AG09319 (cell line): ENCODE measurements at places on chromosomes 16 and 17.

DNA sequence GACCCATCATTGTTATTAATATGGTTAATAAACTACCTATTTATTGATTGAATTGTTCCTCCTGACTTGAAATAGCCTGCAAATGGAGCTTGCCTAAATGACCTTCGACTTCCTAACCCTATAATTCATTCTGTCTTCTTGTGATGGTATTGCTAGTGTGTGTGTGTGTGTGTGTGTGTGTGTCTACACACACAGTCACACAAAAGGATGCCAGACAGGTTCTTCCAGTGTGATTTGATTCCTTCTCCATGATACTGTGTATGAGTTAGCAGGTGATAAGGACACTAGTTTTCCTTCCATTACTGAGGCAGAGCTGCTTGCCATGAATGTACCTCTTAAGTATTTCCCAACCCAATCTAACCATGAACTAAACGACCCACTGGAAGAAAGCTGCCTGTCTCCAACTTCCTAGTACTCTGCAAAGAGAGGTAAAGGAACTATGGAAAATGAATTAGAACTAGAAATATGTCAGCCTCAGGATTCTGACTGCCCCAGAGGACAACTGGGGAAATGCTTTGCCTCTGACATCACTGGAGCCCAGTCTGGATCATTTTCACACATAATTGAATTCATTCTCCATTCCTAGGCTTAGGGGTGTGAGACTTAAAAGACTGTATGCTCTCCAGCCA lies 3.5 kb upstream of the CDC6 start:
- DNase-seq, result peak; percentile 49

- no peak for DNase-seq
Observed at GRCh38 chr16:11262915-11263314, 6.2 kb downstream of the TNP2 start.

GRCh38 chr17:68391561-68392268 lies 65.6 kb downstream of the WIPI1 start:
- peak; percentile 86 for DNase-seq

DNA sequence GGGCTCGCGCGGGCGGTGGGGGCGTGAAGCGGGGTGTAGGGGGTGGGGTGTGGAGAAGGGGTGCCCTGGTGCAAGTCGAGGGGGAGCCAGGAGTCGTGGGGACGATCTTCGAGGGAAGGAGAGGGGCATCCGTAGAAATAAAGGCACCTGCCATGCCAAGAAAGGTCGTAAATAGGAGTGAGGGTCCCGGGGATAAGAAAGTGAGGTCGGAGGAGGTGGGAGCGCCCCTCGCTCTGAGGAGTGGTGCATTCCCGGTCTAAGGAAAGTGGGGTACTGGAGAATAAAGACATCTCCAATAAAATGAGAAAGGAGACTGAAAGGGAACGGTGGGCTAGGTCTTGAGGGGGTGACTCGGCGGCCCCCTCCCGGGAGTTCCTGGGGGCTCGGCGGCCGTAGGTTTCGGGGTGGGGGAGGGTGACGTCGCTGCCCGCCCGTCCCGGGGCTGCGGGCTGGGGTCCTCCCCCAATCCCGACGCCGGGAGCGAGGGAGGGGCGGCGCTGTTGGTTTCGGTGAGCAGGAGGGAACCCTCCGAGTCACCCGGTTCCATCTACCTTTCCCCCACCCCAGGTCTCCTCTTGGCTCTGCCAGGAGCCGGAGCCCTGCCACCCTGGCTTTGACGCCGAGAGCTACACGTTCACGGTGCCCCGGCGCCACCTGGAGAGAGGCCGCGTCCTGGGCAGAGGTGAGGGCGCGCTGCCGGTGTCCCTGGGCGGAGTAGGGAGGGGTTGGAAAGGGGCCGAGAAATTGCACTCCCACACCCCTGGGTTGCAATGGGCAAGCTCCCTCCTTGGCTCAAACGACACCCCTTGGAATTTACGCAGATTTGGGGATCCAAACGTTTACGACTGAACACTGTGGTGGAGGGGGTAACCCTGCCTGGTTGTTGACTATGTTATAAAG lies 888 bp downstream of the CDH1 start:
- no peak for DNase-seq

DNA sequence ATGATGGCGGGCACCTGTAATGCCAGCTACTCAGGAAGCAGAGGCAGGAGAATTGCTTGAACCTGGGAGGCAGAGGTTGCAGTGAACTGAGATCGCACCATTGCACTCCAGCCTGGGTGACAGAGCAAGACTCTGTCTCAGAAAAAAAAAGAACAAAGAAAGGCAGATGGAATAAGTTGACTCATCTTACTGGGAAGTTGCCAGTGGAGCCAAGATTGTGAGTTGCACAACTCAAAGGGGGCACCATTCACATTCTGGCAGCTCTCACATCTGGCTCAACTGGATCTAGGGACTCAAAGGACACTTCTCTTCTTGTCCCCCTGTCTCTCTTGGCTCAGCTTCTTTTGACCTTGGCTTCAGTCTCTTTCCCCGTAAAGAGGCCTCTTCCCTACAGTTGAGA lies 53.7 kb upstream of the ETV4 start:
- peak; percentile 44 for DNase-seq

DNA sequence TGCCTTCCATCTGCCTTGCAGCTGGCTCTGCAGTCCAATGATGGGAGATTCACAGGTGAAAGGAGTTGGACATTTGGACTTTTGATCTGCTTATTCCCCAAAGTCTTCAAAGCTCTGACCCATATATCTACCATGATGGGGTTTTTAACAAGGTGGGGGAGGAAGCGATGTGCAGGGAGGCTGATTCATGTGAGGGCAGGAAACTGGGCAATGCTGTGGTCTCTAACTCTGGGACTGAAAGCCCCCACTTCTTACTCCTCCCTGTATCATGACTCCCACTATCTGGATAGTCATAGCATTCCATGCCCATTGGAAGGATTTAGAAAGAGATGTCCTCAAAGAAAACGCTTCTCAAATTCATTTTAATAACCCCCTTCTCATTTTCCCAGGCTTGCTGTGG lies 16.3 kb downstream of the HOXB1 start:
- no peak for DNase-seq

GRCh38 chr16:3661922-3662321 lies 7.4 kb downstream of the DNASE1 start:
- no peak for DNase-seq

DNA sequence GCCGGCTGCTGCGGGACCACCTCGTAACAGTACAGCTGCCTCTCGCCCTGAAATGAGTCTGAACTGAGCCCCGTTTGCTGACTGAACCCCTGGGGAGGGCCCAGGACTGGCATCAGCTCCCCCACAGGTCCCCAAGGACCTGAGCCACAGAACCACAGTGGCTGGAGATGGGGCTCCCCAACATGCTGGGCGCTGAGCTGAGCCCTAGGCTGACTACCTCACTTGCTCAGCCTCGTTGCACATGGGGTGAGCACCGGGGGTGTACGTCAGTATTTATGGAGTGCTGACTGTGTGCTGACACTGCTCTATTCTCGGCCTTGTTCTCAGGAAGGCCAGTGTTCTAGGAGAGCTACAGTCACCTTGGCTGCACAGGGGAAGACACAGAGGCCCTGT lies 6.6 kb upstream of the VASN start:
- no peak for DNase-seq

- no peak for DNase-seq
Observed at GRCh38 chr16:11650641-11651591, 17.3 kb upstream of the SNN start.

DNA sequence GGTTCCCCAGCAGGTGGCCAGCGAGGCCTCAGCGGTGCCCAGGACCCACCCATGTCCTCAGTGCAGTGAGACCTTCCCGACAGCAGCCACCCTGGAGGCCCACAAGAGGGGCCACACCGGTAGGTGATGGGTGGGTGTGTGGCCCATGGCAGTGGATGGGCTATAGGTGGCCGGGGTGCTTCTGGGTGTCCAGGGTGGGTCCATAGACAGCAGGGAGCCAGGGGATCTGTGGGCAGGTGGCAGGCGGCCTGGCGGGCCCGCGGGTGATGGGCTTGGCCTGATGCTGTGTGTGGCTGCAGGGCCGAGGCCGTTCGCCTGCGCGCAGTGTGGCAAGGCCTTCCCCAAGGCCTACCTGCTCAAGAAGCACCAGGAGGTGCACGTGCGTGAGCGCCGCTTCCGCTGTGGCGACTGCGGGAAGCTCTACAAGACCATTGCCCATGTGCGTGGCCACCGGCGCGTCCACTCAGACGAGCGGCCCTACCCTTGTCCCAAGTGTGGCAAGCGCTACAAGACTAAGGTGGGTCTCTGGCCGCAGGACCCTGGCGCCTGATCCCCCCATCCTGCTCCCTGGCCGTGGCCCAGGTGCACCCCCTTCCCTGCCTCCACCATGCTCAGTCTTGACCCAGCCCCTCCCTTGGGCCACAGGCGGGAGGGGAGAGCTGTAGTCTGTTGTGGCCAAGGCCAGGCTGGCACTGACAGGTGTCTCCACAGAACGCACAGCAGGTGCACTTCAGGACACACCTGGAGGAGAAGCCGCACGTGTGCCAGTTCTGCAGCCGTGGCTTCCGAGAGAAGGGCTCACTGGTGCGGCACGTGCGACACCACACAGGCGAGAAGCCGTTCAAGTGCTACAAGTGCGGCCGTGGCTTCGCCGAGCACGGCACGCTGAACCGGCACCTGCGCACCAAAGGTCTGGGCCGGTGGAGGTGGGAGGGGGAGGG lies 2.1 kb upstream of the DNASE1L2 start:
- DNase-seq, result no peak

DNA sequence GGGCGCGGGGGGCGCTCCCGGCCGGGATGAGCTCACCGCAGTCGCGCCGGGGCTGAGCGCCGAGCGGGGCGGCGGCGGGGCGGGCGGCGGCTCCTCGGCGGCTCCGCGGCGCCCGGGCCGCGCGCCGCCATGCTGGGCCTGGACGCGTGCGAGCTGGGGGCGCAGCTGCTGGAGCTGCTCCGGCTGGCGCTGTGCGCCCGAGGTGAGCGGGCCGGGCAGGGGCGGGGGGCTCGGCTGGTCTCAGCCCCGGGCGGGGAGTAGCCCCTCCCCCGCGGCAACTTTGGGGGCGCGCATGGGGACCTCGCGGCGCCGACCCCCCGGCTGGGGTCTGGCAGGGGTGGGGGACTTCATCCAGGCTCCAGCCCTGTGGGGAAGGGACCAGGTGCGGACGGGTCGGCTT lies at the start of gene ARHGDIG:
Gene ARHGDIG (plus strand): TSS at position 40 of the 400 bp plus-strand sequence. CDS start 90 bp downstream, at position 130.
- no peak for DNase-seq

DNA sequence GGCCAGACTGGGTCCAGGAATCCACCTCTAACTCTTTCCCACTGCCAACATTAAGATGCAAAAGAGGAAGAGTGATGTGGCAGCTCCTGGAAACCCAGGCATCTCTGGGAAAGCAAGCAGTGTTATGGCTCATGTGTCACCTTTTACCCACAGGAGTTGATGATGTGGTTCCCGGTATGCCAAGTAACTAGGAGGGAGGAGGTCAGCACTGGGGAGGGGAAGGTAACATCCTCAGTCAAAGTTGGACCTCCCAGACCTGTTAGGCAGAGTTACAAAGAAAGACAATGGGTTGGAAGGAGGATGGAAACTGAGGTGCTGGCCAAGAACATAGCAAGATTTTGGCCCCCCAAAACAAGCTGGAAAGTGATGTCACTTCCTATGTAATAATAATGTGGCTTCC lies 11.4 kb downstream of the KRABD2 start:
- DNase-seq, result no peak

DNA sequence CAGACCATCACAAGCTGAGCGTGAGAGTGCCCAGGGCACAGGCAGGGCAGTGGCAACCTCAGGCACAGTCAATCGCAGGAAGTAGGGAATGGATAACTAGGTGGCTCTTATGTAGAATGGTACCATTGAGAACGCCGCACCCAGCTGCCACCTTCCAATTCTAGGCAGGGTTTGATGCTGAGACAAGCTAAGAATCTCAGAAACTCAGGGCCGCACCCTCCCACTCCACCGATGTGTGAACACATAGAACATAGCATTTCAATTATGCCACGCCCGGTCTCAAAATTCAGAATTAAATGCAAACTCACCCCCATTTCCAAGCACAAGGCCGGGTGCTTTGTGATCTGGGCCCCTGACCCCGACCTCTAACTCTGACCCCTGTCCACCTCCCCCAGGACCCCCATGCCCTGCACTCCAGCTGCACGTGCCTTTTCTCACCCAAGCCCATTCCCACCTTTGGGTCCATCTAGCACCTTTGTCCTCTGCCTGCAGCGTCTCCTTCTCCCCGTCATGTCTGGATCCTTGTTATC lies 178.4 kb downstream of the C16orf95 start:
- DNase-seq, result no peak

DNA sequence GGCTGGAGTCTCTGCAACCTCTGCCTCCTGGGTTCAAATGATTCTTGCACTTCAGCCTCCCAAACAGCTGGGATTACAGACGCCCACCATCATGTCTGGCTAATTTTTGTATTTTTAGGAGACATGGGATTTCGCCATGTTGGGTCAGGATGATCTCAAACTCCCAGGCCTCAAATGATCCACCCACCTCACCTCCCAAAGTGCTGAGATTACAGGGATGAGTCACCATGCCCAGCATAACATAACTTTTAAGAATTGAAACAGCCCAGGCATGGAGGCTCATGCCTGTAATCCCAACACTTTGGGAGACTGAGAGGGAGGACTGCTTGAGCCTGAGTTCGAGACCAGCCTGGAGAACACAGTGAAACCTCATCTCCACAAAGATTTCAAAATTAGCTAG lies 2.5 kb downstream of the RSL1D1 start:
- DNase-seq, result no peak

GRCh38 chr17:28324267-28324745 lies 5.3 kb downstream of the TMEM97 start:
- DNase-seq, result no peak

DNA sequence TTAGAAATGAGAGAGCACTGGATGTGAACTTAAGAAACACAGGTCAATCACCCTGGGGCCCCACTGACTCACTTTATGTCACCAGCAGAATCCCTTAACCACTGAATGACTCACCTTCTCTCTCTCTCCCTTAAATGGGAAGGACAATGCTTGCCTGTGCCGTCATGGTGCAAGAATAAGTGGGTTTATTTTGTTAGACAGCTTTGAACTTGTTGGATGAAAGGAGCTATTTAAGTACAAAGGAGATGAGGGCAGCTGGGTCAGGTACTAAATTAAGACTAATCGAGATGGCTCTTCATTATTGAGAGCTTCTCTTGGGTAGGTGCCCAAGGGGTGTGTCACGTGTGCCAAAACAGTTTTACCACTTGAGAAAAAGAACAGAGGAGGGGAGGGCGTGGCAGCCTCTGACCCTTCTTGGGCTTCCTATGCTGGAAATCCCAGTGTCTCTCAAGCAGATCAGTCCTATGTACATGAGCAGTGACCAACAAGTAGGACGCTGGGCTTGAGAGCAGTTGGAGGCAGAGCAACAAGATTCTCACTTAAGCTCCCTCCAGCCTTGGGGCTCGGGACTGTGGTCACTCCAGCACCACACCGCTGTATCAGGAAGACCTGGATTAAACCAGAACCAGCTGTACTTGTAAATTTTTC lies 6.7 kb upstream of the KRT31 start:
- DNase-seq, result peak; percentile 83
